Mesenteric fat pad (tissue), 1 donor: ENCODE measurements at places on chromosomes 16 and 17.

DNA sequence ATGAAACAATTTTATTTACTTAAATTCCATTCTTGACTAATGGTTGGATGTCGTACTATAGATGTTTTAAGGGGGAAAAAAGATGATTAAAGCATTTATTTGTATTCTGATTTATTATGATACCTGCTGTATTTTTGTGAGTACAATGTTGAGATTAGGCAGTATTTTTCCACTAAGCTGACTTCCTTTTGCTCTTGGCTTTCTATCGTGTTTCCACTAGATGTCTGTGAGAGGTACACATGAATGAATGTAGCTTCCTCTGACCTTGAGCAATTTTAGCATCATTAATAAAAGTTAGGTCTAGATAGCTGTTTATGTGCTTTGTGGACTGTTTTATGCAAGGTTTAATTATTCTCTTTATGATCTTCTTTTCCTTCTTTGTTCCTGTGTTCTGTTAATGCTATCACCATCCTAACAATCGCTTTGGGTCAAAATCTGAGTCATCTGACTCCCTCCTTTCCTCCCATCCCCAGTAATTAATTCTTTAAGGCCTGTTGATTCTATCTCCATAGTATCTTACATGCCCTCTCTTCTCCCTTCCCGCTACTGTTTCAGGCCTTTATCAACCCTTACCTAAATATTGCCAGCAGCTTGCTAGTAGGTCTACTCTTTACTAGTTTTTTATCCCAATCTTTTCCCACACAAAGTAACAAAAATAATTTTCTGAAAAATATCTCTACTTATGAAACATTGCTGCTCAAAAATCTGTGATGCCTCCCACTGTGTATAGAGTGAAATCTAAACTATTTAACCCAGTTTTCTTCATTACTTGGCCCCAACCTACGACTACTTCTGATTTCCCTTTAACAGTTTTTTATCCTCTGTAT lies 76.0 kb downstream of the VMP1 start:
- no peak for DNase-seq

DNA sequence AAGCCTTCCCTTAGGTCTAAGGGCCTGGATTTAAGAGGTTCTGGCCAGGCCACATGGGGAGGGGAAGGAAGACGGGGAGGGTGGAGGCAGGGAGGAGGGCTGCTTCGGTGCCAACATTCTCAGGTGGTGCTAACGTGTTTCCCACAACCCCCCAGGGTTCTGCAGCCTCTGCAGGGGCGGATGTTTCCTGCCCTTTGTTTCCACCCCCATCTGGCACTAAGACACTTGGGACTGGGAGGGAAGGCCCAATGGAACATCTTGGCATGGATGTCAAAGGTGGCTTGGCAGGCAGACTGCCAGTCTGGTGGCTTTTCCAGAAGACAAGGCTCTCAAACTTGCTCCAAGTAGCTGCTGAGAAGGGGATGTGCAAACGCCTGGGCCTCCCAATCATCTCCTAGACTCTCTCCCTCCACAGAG lies 12.7 kb downstream of the HIC1 start:
- no peak for DNase-seq

GRCh38 chr16:49427771-49428170 lies 54.2 kb downstream of the C16orf78 start:
- peak; percentile 67 for DNase-seq

DNA sequence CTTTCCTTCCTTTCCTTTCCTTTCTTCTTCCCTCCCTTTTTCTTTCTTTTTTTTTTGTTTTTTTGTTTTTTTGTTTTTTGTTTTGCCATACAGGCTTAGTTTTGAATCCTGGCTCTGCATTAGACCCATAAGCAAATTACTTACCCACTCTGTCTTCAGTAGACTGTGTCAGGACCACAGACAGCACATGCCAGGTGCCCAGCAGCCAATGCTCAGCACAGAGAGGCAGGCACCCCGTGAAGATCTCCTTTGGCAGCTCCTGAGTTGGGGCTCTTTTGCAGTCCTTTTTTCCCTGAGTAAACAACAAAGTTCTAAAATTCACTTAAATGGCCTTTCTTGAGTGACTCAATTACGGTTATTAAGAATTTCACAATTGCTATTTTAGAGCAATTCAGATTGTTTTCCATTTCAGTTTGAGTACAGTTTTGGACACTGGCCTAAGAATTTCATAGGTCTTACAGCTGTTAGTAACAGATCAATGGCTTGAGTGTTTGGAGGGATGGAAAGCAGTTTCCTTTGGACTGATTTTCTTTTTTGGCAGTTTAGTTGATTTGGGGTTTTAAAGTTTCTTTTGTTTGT lies 26.2 kb upstream of the SLC5A11 start:
- no peak for DNase-seq

DNA sequence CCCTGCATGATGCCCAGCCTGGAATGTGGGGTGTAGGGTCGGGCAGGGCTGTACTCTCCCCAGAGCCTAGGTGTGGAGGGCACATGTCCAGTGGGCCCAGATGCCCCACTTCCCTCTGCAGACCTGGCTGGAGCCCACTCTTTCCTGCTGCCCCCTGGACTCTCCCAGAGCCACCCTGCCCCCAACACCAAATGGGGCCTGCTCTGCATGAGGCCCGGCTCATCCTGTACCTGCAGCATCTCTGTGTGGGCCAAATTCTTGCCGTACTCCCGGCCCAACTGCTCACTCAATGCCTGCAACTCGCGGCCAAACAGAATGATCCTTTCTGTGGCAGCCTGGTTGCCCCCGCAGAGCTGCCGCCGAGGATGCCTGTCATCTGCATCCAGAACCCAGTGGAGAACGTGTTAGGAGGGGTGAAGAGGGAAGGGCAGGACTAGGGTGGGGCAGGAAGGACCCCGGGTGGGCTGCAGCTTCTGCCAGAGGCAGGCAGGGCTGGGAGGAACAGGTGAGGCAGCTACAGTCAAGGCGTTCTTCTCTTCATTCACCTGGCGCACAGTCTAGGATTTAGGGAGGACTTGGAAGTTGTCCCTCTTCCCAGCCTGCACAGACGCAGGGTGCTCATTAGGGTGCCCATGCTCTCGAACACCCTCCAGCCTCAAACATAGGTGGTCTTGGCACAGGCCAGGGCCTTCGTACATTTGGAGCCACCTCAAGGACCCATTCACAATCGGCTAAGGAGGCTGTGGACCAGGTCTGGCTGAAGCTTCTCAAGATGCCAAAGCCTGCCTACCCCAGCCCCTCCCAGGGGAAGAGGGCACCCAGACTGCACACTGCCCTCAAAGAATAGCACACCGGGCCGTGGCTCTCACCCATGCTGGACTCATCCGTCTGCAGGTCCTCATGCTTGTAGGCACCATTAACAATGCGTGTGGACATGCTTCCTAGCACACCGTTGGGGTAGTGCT lies 8.7 kb upstream of the GFOD2 start:
- DNase-seq: no peak

DNA sequence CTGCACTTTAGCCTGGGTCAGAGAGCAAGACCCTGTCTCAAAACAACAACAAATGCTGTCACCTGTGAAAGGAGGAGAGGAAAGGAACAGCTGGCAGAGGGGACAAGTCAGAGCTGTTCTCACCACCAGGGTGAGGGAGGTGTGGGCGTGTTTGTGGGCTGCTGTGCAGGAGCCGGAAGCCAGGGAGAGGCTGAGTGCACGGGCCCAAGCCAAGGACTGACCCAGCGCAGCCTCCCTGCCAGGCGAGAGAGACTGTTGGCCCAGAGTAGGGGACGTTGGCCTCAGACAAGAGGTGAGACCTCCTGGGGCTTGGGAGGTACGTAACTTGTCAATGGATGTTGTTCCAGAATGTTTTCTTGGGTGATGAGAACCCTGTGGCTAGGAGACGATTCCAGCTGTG lies 10.7 kb downstream of the SPNS2 start:
- no peak for DNase-seq

DNA sequence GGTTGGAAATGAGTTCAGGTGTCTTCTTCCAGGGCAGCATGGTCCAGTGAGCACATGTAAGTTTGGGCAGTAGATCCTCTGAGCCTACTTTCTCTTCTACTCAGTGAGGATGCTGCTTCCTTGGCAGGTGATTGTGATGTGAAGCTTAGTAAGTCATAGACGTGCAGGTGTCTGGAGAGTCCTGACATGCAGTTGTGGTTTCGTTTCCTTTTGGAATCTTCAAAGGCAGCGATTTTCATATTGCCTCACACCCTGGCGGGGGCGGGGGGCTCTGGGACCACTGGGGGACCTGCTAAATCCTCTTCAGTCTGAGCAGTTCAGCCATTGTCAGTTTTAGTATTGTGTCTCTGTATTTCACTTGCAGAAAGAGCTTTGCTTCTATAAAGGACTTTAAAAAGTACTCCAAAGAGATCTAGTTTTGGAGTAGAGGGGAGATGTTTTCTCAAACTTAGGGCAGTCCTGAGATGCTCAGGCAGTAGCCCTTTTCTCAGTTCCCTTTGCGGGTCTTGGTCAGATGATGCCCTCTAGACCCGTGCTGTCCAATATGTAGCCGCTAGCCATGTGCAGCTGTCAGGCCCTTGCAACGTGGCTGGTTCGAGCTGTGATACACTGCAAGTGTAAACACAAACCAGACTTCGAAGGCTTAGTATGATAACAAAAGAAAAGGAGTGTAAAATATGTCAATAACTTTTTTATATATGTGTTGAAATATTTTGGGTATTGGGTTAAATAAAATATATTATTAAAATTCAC lies 4.0 kb upstream of the CDK5R1 start:
- DNase-seq: peak; percentile 33

GRCh38 chr17:80852476-80853015 lies 139.1 kb upstream of the CHMP6 start:
- DNase-seq: no peak

DNA sequence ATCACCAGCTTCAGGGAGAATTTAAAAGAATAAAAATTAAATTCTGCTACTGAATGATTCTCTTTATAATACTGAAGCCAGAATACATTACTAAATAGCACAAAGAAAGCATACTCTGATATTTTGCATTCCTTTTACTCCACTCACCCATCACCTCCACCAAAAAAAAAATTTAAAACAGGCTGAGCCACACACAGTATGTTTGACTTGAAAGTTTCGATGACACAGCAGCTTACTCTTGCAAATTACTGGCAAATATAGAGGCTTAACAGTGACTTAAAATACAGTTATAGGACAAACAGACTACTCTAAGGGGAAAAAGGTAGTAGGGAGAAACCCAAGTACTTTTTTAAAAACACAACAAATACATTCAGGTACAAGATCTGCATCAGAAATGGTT lies 39.2 kb downstream of the GPATCH8 start:
- DNase-seq: no peak
